Stimulated activated CD4-positive, alpha-beta T cell treated with anti-CD3 and anti-CD28 coated beads, Interleukin-1b, Interleukin-23, amount 100 ng/mL, for 4 hours (primary cell): ENCODE measurements at places on chromosomes 13 and 19.

GRCh38 chr13:102555914-102556553 lies 40.8 kb upstream of the TPP2 start:
- no peak for DNase-seq

DNA sequence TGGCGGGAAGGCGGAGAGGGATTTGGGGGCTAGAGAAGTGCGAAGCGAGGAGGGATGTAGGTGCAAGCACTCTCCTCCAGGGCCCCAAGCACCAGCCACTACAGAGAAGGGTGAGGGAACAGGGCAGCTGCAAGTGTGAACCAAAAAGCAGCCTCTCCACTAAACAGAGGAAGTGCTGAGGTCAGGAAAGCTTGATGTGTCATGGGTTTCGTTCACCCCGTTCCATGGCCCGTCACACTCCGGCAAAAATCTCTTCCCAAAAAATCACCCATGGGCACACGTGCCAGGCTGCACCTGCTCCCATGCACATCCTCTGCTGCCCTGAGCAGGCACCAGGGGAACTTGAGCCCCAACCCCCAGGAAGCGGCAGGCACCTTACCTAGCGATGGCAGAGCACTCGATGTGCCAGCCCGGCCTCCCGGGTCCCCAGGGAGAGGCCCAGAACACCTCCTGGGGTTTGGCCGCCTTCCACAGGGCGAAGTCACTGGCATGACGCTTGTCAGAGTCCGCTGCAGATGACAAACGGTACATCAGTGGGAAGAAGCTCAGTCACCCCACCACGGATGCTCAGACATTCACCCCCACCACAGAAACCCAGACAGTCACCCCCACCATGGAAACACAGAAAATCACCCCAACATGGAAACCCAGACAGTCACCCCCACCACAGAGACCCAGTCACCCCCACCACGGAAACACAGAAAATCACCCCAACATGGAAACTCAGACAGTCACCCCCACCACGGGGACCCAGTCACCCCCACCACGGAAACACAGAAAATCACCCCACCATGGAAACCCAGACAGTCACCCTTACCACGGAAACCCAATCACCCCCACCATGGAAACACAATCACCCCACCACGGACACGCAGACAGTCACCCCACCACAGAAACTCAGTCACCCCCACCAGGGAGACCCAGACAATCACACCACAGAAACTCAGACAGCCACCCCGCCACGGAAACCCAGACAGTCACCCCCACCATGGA lies 29.0 kb downstream of the CARS2 start:
- DNase-seq: no peak

DNA sequence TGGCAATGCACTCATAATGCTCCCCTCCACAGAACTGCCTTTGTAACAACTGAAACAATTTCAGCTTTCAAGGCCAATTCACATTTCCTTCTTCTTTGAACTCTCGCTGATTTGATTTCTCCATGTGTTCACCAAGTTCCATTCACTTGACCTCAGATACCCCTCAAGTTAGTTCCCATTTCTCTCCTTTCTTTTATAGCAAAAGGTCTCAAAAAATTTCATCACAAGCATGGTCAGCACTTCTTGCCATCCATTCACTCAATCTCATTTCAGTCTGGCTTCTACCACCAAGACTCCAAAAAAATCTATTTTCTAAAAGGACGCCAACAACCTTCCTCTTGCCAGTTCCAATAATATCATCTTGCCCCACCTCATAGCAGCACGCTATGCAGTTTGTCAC lies 135.7 kb downstream of the DIAPH3 start:
- DNase-seq: no peak

DNA sequence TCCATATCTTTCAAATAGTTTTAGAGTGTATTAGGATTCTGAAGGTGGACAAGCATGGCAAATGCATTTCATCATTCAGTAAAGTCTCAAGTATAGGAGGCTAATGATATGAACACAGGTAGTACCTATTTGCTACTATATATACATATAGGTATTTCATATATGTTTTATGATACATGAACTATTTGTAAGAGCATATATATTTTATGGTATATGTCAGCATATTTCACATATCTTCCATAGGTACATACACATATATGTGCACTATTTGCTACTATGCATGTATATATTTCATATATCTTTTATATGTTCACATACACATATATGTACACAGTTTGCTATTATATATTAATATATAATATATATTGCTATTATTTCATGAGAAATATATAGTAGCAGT lies 1291.7 kb upstream of the MIR17HG start:
- no peak for DNase-seq

GRCh38 chr13:93284064-93284463 lies 57.5 kb downstream of the GPC6 start:
- DNase-seq: no peak

DNA sequence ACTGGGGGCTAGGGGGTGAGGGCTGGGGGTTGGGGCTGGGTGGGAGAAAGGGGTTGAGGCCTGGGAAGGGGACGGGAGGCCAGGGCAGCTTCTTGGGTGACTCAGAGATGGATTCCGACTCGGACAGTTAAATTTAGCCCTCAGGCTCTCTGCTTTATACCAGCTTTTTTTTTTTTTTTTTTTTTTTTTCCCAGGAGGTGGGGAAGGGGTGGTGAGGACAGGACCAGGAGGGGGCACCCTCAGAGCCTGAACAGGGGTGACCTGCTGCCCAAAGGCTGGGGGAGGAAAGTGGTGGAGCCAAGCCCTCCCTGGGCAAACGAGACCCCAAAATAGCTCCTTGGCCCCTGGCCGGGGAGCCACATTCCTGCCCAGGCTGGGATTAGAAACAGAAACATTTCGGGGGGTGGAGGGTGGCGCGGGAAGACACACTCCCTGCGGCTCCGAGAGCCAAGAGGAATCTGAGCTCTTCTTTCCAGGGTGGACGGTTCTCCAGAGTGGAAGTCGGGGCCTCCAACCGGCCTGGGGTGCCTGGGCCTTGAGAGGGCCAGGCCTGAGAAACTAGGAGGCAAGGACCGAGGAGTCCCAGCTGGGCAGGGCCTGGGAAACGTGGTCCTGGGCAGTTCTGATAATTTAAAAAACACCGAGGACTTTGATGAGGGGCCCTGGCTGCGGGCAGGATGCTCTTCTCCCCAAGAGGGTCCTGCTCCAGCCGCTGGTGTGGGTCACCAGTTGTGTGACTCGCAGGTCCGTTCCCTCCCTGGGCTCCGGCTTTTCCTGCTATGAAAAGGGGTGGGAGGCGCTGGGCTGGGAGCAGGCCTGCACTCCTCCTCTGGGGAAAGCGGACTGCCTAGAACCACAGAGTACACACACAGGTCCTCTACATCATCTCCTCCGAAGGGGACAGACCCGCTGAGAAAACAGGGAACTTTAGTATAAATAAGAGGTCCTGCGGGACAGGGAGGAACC lies 813 bp upstream of the DMPK start:
- no peak for DNase-seq

DNA sequence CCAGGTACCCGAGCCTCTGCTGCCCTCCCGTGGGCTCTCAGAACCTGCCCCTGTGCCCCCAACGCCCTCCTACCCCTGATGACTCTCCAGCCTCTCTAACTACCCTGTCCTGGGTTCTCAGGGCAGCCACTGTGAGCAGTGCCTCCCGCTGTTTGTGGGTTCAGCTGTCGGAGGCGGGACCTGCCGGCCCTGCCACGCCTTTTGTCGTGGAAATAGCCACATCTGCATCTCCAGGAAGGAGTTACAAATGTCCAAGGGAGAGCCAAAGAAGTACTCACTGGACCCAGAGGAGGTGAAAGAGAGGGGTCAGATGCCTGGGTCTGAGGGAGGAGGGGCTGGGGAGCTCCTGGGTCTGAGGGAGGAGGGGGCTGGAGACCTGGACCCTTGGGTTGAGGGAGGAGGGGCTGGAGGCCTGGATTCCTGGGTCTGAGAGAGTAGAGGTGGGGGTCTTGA lies 20.0 kb downstream of the CNFN start:
- no peak for DNase-seq

DNA sequence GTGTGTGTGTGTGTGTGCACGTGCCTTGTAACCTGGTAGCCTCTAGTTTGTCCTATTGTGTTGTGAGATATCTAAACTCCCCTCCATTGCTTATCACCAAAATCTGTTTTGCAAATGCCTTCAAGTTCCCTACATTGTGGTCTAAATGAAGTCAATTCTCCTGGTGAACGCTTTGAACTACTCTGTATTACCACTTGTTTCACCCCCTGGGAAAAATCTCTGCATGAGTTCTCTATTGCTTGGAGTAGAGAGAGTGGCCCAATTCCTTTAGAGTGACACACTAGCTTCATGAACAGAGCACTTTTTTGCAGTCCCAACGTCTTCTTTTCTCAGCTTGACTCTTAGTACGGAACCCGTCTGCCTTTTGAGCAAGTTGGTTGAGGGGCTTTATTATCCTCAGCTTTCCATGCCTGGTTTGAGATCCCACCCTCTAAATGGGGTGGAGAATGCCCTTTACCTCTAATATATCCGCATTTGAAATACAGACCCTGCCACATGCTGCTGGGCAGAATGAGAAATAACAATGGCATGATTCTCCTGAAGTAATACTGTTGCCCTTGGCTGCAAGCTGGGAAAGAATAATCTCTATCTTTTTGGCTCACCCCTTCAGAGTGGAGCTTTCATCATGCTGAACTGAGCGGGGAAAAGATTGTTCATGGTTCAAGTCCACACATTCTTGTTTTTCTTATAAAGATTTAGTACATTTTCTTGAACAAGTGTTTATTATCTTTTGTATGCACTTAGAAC lies 2545.3 kb downstream of the PCDH9 start:
- no peak for DNase-seq

- DNase-seq: no peak
Observed at GRCh38 chr13:42883771-42884467, 102.5 kb downstream of the FAM216B start.

GRCh38 chr19:55189403-55189835 lies 9.3 kb upstream of the SYT5 start:
- no peak for DNase-seq

- DNase-seq: no peak
Observed at GRCh38 chr19:42531313-42531712, 3.0 kb upstream of the CEACAM1 start.

- DNase-seq: no peak
Observed at GRCh38 chr19:18100710-18101109, 3.1 kb downstream of the MAST3 start.

- DNase-seq: no peak
Observed at GRCh38 chr13:20994441-20994821, 67.0 kb downstream of the LATS2 start.

DNA sequence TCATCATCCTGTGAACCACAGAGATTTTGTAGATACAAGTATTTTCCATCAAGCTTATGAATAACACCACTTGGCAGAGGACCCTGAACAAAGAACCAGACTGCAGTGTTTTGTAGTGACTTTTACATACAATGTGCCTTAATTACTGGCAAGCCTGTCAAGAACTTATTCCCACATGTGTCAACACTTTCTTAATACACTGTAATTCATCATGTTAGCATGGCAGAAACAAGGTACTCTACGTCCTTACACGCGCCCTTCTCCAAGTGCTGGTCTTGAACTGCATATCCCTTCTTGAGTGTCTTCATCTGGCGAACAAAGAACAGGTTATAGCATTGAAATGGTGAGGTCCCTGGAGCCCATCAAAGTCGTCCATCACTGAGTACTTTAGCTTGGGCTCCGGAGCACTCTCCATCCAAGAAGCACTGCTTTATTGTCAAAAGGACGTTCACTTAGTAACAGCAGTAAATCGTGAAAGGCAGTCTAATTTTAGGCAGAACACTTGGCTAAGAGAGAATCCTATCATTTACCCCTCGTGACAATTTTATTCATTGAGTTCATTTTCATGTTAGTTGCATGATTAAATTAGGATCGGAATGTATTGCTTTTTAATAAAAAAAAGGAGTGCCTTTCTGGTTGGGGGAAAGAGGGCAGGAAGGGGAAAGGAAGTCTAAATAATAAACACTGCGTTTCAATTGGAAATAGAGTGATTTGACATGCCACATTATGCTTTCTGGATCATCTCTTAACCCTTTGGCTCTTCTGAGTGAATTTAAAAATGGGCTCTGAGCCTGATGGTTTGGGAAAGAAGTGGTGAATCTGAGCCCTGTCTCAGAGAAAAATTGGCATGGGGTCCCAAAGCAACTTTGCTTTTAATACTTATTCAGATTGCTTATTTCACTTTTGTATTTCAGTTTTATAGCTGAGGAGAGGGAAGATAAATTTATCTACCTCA lies 376.1 kb downstream of the DLEU7 start:
- no peak for DNase-seq

DNA sequence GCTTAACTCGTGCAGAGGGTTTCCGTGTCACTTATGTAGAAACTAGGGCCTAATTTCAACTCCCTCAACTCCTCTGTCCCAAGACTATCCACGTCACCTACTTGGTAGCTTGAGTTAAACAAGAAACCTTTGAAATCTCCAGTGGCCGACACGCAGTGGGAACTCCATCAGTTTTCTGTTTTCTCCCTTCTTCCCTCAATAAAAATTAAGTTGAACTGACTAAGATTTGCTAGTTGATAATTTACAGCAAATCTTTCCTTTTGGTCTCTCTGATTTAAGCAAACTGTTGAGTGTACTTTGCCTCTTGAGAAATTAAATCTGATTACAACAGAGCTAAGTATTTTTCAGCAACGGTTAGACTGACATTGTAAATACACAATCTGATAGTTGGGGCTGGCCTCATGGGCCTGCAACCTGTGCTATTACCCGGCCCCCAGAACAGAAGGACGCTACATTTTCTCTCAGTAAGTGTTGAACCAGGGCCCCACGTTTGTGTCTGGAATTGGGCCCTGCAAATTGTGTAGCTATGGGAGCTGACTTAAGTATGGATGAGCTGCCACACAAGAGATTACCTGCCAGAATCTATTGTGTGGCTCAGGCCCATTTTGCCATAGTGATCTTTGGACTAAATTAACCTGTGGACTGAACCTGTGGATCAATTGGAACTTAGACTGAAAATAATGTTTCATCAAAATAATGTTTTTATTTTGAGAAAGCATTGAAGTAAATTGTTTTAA lies 708 bp upstream of the ESD start:
- no peak for DNase-seq

- DNase-seq: no peak
Observed at GRCh38 chr13:75384879-75385707, 96.9 kb downstream of the TBC1D4 start.

DNA sequence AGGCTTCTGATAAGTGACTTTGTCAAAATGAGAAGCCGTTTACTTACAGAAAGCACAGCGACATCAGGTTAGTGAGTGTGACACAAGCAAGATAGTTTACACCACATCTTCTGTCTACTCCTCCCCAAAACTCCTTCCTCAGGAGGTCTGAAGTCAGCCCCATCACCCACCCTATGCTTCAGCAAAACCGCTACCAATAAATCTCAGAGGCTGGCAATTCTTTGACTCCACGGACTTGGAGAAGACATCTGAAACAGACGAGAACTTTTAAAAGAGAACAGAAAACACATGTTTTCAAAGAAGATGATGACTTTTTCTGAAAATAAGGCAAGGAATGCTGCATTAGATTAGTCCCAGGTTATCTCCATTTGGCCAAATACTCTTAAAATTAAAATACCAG lies 261.1 kb downstream of the TBC1D4 start:
- no peak for DNase-seq

DNA sequence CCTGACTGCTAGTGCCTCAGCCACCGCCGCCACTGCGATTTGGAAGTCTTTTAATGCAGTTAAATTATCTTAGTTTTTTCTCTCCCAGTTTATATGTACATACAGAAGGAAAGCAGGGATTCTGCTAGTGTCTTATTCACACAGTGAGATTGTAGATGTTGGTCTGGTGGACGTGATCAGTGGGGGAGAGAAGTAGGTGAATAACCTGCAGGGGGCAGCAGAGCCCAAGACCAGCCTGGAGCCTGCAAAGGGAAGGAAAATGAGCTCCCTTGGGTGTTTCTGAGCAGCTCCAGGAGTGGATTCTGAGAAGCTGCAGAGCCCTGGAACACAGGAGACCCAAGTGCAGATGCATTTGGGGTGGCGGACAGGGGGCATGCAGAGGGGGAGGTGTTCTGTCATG lies 26.3 kb downstream of the ZNF844 start:
- peak; percentile 42 for DNase-seq

- no peak for DNase-seq
Observed at GRCh38 chr13:48068952-48069351, 26.0 kb downstream of the MED4 start.
